ENCODE measurements at places on chromosomes 12 and 14.

- DNase-seq = peak; percentile 83
These were observed at the start of the genes DDX51 and NOC4L for GRCh38 chr12:132144115-132144809. Gene DDX51 (minus strand): TSS chr12:132144319. CDS start chr12:132144296, 23 bp downstream. Gene NOC4L (plus strand): TSS chr12:132144457. CDS start chr12:132144489, 32 bp downstream.

- DNase-seq = no peak
These were observed 9.0 kb upstream of the SERPINA6 start for GRCh38 chr14:94332063-94332583.

- peak; percentile 4 for DNase-seq
These were observed 53.7 kb downstream of the SERPINA10 start for GRCh38 chr14:94239406-94239805.

- no peak for DNase-seq
These were observed 50.0 kb downstream of the SOCS2 start for GRCh38 chr12:93622485-93622884.

Measured in pons (tissue), 1 donor.